ENCODE measurements at places on chromosomes 4 and X.

DNA sequence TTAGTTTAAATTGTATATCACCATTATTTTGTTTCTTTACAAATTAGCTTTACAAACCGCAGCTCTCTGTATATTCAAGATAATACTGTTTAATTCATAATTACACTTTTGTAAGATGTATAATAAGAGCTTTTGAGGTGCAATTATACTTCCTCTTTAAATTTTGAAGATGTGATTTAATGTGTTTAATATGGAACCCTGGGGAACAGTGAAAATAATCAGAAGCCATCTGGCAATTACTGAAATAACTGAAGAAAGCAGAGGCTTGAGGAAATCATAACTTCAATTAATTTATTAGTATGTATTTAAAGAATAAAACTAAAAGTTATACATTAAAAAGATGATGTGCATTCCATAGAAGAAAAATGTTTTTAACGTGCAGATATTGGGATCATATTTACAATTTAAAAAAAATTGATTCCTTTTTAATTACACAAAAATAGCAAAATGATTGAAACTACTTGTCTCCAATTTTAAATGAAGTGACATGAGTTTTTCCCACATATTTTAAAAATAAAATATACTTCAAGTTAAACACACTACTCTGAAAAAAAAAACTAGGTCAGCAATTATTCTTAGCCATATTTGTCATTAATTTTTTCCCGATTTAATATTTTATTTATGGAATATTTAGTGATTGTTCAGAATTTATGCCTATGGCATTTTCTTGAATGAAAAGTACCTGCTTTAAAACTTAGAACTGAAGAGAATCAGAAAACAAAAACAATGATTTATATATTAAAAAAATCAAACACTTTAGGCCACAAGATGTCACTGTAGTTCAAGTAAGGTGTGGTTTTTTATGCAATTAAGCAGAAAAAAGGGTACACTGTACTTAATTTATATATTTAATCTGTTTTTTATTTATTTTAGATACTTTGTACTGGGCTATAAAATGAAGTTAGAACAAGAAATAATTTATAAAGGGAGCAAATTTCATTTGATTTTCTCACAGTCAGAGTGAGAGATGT is 942.7 kb upstream of the NDST4 start:
- no peak for DNase-seq

- DNase-seq = no peak
Observed at GRCh38 chr4:118586357-118586790, 98.8 kb upstream of the METTL14 start.

DNA sequence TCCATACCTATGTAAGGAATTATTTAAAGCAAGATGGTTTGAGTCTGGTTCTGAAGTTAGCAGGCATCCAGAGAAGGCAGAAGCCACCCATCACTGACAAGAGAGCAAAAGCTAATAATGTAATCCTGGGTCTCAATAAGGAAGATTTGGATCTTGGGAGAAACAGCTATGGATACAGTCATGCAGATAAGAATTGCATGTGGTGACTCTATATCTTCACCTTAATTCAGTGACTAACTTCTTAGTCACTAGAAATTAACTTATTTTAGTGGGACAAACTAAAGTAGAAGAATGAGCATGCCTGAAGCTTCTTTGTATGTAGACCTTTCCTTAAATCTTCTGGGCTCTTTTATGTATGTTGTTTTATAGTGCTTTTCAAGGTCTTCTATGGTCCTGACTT is 66.6 kb downstream of the ATP10D start:
- no peak for DNase-seq

DNA sequence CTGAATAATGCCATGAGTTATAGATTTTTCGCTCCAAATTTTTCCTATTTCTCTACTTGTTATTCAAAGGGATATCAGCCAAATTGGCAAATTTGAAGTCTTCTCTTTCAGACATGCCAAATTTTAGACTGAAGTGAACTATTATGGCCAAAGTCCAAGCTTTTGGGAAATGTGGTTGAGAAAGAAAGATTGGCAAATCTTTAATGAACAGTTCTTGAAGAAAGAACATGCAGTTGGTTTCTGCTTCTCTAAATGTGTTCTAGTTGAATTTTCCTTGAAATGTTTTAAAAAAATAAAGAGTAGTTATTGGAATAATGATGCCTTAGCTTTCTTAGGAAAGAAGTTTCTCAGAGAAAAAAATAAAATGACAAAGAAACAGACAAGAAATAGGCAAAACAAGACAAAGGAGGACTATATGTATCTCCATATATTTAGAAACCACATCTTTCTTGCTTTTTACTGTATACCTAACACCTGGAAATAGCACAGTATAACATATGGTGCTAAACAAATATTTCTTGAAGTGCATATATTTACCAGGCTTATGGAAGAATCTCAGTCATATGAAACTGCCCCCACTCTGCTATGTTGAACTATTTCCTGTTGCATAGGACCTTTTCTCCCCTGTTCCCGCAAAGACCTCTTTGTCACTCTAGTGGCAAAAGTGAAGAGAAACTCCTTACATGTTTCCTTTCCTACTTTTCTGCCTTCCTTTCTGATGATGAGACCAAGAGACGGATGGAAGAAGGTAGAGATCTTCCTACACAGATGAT is 250.0 kb downstream of the ARHGAP24 start:
- no peak for DNase-seq

- DNase-seq = no peak
Observed at GRCh38 chrX:103730147-103730795, 19.6 kb downstream of the TMEM31 start.

- DNase-seq = no peak
Observed at GRCh38 chr4:39609454-39609931, 29.2 kb downstream of the SMIM14 start.

- DNase-seq = no peak
Observed at GRCh38 chrX:4382273-4382672, 668.8 kb upstream of the PRKX start.

- DNase-seq = no peak
Observed at GRCh38 chr4:150708004-150708403, 126.1 kb downstream of the MAB21L2 start.

DNA sequence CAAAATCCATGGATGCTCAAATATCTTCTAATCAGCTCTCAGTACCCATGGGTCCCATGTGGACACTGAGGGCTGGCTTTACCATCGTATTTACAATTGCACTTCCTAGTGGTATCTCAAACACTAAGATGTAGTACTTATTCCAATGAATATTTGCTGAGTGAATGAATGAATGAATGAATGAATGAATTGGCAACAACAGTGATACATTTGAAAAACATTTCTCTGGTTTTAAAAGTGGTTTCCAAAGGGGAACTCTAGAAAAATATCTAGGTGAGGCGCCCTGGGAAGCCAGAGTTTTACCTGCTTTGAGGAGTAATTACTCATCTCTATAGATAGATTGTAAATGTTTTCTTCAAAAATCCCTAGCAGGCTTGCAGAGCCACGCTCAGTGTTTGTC is 76.6 kb downstream of the CYTL1 start:
- DNase-seq = no peak

- DNase-seq = no peak
Observed at GRCh38 chr4:39464886-39465501, 6.1 kb downstream of the LIAS start.

DNA sequence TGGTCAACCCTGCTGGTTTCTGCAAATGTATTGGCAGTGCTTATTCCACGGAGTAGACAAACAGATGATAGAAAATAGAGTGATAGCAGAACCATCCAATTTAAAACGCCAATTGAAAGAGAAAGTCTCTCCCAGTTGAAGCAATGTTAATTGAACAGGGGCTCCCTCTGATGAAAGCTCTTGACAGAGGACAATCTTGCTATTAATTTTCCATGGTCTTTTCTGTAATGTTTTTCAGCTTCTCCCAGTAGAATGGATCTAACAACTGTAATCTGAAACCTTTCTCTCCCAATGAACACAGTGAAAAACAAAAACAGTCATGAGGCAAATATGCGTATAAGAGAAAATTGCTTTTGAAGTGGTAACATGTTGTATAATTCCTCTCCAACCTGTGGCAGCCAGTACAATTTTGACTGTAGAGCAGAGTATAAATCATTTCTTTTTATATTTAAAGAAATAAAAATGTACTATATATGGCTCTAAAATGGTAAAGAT is 225.1 kb upstream of the GALNTL6 start:
- DNase-seq = no peak

DNA sequence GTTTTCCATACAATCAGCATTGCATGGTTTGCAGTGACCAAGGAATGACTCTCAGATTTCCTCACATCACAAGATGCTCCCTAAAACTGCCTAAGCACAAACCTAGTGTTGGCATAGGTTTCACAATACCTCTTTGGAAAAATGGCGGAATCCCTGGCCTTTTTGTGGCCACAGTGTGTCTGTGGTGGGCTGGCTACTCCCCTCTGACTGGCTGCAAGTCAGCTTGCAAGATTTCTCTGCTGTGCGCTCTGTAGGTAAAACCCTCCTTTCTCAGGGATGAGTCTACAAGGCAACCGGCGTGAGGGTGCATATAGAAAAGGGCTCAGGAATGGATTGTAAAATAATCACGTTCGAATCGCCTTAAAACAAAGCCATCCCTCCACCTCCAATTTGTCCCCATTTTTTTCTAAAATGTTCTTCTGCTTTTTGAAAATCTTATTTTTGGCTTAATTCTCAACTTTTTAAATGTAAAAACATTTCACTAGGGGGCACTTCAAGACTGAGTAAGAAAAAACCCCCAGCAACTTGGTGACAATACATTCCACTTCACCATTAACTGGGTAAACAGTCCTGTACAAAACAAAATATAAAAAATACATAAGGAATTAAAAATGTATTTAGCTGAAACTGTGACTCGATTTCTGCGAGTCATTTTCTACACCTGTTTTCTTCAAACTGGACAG is 235.6 kb downstream of the STIM2 start:
- DNase-seq = no peak

GRCh38 chr4:144298519-144298918 is 158.0 kb upstream of the GYPA start:
- DNase-seq = no peak

DNA sequence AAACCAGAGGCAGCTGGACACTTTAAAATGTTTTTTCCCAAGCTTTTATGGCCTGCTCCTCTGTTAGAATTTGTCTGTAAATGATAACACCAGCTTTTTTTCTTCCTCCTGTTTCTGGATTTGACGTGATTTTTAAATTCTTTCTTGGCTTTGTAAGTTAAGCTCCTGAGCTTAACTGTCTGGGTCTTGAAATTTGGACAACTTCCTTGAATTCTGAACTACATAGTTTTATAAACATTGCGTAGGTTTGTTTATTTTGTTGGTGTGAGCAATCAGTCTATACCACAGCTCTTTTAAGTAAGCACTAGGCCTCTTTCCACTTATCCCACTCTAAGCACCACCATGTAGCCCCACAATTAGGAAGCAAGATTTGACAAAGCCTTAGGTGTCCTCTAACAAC is 144.4 kb upstream of the GUCY1A1 start:
- DNase-seq = no peak

GRCh38 chr4:155889031-155889793 is 14.3 kb upstream of the TDO2 start:
- DNase-seq = no peak

DNA sequence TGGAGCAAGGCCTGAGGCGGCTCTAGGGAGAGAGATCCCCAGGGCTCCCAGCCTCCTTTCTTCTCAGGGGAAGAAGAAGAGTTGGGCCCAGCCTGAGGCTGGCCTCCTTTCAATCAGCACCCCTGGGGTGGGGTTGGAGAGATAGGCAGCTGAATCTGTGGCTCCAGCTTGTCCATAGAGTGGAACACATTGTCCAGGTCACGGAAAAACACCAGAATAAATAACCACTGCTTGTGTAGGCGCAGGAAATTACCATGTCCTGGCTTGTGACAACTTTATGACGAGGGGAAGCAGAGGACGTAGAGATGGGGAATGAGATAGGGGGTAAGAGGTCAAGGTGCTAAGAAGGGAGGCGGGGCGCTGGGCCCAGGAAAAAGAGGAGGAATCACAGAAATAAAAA is 80.8 kb upstream of the EFNB1 start:
- DNase-seq = no peak

GRCh38 chrX:44899946-44900345 is 27.0 kb downstream of the KDM6A start:
- no peak for DNase-seq

DNA sequence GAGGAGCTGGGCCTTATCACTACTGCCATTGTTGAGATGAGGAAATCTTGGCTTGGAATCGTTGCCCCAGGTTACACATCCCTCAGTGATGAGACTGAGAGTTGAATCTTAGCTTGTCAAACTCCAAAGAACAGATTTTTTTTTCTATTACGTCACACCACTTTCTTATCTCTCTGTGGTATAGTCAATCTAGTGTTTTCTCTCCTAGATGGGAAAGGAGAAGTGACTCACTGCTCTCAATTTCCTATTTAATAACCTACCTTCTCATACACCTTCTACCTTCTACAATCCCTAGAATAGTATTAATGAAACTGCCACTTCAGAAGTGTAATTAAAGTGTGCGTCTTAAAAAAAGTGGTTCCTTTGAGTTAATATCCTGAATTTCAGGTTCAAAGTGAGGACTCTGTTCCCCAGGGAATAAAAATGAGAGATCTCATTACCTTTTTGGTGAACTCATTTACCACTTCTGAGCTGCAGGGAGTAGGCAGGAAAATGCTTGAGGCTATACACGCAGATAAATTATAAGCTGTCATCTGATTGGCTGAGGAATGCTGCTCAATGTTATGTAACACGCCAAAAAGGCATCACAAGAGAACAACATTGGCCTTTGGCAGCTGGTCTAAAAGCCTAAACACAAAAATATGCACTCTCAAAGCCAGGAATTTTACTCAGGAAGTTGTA is 59.3 kb downstream of the MAD2L1 start:
- DNase-seq = no peak

DNA sequence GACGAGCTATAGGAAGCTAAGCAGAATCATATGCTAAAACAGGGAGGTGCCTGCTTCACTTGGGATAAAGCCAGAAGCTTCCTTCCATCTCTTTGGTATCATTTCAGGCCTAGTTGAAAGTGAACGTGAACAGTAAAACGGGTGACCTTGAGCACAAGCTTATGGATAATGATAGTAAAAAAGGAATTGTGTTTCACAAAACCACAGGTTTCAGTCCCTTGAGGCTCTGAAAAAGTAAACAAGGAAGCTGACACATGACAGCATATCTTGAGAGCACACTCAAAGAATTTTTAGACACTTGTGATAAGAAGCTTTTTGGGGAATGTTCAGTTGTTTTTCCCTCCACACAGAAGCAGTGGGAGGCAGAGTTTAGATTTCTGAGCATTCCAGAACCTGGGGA is 286.1 kb downstream of the DCHS2 start:
- no peak for DNase-seq

All from frontal cortex (tissue), 4 donors.